Right atrium auricular region (tissue), 2 donors: ENCODE measurements at places on chromosomes 3 and 15. TPM values are rescaled to one million over a fixed set of nuclear protein-coding genes. Genes with fewer than 3 reads are reported as not detected.
A peak's percentile ranks its signal among the peaks of the same experiment; 100 is the strongest.

UBA3 gene
- total RNA-seq = 63.5 TPM

CHL1 gene
- total RNA-seq = 36.7 TPM

DNA sequence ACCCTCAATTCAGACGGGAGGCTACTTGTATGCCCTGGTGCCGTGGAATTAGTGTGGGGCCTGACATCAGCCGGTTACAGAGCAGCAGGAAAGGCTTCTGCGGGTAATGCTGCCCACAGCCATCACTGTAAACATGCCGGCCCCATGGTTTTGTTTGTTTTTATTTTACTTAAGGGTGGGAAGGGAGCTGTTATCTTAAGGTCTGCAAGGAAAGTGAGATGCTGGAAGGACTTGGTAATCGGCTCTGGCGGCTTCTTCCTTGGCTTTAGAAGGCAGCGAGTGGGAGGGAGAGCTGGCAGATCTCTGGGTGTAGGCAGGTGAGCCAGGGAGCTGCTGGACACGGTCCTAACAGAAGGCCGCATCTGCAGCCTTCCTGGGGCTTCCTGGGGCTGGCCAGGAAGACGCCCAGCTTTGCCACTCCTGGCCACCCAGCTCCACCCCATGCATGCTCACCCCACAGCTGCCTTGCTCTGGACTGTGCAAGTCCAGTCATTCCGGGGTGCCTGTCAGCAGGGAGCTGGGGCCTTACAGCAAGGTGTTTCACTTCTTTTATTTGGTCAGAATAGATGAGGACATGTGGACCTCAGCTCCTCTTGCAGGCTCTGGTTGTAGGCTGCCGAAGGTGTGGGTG, 54.1 kb upstream of the FURIN start:
- no peak overlapping the region for H3K4me3 ChIP-seq
- H3K27me3 ChIP-seq = no peaks in the 10 kb centered on the region
- H3K27ac ChIP-seq = no peak overlapping the region
- DNase-seq = no peak
- H3K4me1 ChIP-seq = no peaks in the 10 kb centered on the region

ZDHHC19 gene
- not detected for total RNA-seq

- no peaks in the 10 kb centered on the region for H3K27me3 ChIP-seq
- no peak for DNase-seq
- H3K4me1 ChIP-seq = no peaks in the 10 kb centered on the region
- no peaks in the 10 kb centered on the region for H3K36me3 ChIP-seq
- no peak overlapping the region for H3K4me3 ChIP-seq
Measured at GRCh38 chr3:59408047-59408624, 358.3 kb upstream of the CFAP20DC start.

DNA sequence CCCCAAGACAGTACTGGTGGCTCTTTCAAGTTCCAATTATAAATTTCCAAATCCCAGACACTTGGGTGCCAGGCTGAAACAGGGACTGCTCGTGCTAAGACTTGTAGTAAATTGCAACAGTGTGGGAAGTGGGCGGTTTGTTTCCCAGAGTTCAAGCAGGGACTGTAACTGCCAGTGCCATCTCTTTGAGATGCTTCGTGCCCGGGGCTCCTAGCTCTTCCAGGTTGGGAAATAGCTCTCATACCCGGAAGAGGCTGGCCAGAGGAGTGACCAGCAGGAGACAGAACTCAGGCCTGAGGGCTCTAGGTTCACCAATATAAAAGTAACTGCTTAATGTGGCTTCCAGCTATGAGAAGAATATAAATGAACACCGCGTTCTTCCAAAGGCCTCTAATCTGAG, 54.0 kb upstream of the NEO1 start:
- DNase-seq = no peak
- H3K4me3 ChIP-seq = no peak overlapping the region
- H3K36me3 ChIP-seq = no peaks in the 10 kb centered on the region

TMEM158 gene
- total RNA-seq = not detected

- H3K4me3 ChIP-seq = no peak overlapping the region
- H3K27ac ChIP-seq = no peak overlapping the region
- no peaks in the 10 kb centered on the region for H3K4me1 ChIP-seq
- no peaks in the 10 kb centered on the region for H3K27me3 ChIP-seq
Measured at GRCh38 chr3:50068134-50068533, 20.6 kb upstream of the RBM5 start.

GRCh38 chr15:52464040-52464439, 64.6 kb downstream of the MYO5A start:
- no peaks in the 10 kb centered on the region for H3K36me3 ChIP-seq
- no peak overlapping the region for H3K4me3 ChIP-seq
- H3K27ac ChIP-seq = peak overlapping the region; percentile 6
- no peaks in the 10 kb centered on the region for H3K4me1 ChIP-seq
- no peak for DNase-seq

DNA sequence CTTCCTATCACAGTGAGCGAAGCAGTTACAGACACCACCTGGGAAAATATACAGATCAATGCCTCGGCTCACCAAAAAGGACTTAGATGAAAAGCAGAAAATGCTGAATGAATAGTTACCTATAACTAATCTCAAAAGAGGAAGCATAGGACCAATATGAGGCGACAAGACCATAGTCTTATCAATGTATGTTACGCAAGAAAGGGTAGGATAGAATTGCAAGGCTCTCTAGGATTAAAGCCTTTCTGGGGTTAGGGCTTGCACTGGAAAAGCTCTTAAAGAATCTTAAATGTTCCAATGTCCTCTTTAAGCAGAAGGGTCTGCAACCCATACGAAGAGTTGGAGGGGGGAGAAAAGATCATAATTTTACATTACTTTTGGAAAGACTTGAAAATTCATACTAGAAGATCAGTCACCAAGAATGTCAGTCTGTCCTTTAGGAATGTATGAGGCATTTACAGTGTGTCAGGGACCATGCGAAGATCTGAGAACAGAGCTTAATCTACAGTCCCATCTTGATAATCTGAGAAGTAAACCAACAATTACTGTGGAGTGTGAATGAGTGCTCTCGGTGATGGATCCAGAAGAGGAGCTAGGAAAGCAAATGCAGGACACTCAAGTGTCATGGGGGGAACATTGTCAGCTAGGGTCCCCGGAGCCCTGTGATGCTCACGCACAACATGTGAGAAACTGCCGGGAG, 185.9 kb downstream of the GREM1 start:
- H3K36me3 ChIP-seq = no peaks in the 10 kb centered on the region
- no peak for DNase-seq
- H3K4me1 ChIP-seq = no peaks in the 10 kb centered on the region
- H3K27me3 ChIP-seq = no peaks in the 10 kb centered on the region

ATOSA gene
- 21.6 TPM for total RNA-seq

EAF1 gene
- 9.7 TPM for total RNA-seq

SLC12A1 gene
- total RNA-seq = not detected

NEK11 gene
- 2.0 TPM for total RNA-seq

SLC28A2 gene
- total RNA-seq = not detected

DNA sequence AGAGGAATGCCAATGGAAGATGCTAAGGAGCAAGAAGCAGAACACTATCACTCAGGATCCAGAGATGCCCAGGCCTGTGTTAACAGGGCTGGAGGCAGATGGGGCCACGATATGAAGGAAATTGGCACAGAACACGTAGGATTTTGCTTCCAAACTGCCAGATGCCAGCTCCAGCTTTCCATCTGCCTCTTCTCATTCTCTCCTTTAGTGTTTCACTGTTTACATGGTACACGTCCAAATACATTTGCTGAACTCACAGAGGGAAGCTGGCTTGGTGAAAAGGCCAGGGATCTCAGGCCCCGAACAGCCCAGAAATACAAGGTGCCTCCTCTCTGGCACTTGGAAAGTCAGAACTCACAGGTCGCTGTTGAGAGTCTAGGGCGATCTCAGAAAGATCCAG, 187.0 kb downstream of the NTRK3 start:
- H3K4me1 ChIP-seq = no peaks in the 10 kb centered on the region
- H3K4me3 ChIP-seq = no peak overlapping the region
- no peaks in the 10 kb centered on the region for H3K27me3 ChIP-seq

GRCh38 chr15:91889111-91889815, 35.8 kb downstream of the SLCO3A1 start:
- H3K4me1 ChIP-seq = peaks cover 68% of the 10 kb centered on the region
- no peak overlapping the region for H3K27ac ChIP-seq
- no peak for DNase-seq
- no peaks in the 10 kb centered on the region for H3K36me3 ChIP-seq

- peaks cover 9% of the 10 kb centered on the region for H3K4me1 ChIP-seq
- no peaks in the 10 kb centered on the region for H3K27me3 ChIP-seq
- H3K36me3 ChIP-seq = peaks cover 22% of the 10 kb centered on the region
- H3K4me3 ChIP-seq = no peak overlapping the region
- no peak overlapping the region for H3K27ac ChIP-seq
Measured at GRCh38 chr3:97896129-97896528, 74.3 kb downstream of the CRYBG3 start.

DNA sequence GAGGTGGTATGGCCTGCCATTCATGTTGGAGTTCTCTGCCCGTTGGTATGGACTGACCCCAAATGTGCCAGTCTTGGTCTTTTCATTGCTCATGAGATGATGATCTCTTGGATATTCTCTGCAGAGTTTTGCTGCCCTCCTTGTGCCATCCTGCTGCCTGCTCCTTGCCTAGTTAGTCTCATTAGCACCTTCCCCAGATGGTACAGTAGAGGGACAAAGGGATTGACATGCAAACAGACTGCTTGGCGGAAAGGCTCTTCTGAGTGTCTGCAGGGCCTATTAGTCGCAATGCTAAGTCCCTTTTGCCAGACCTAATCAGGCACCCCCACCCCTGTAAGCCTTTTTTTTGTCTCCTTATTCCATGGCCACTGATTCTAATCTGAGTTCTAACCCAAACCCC, 90.6 kb downstream of the ARNT2 start:
- H3K4me3 ChIP-seq = no peak overlapping the region
- DNase-seq = no peak
- H3K27me3 ChIP-seq = no peaks in the 10 kb centered on the region

DNA sequence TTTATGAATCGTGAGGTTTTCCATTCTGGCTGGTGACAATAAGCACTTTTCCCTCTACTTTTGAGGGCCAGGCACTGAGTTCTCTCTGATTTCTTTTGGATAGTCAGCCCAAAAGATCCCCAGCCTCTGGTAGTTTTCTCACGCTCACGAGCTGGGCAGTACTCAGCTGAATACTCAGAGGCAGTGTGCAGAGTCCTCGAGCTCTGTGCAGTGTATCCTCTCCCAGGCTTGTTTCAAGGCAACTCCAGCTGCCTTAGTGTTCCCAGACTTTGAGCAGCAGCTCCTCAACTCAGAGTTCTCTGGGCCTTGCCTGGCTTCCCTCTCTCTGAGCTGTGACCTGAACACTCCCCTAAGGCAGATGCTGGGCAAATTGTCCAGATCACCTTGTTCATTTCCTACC, 59.1 kb upstream of the IQSEC1 start:
- no peak overlapping the region for H3K4me3 ChIP-seq
- H3K36me3 ChIP-seq = no peaks in the 10 kb centered on the region
- no peak overlapping the region for H3K27ac ChIP-seq

- H3K36me3 ChIP-seq = no peaks in the 10 kb centered on the region
- no peaks in the 10 kb centered on the region for H3K27me3 ChIP-seq
- DNase-seq = no peak
- H3K27ac ChIP-seq = no peak overlapping the region
Measured at GRCh38 chr3:71744738-71745137, 8.9 kb upstream of the GPR27 start.

GRCh38 chr3:138092023-138092422, 23.4 kb downstream of the DZIP1L start:
- no peak for DNase-seq
- H3K36me3 ChIP-seq = peaks cover 32% of the 10 kb centered on the region
- H3K4me1 ChIP-seq = no peaks in the 10 kb centered on the region
- no peak overlapping the region for H3K27ac ChIP-seq
- H3K27me3 ChIP-seq = no peaks in the 10 kb centered on the region

- no peak overlapping the region for H3K27ac ChIP-seq
- H3K4me1 ChIP-seq = peaks cover 6% of the 10 kb centered on the region
- no peaks in the 10 kb centered on the region for H3K27me3 ChIP-seq
- no peak overlapping the region for H3K4me3 ChIP-seq
Measured at GRCh38 chr3:190051641-190052040, 69.1 kb downstream of the P3H2 start.

- no peak overlapping the region for H3K4me3 ChIP-seq
- DNase-seq = no peak
- H3K27ac ChIP-seq = peak overlapping the region; percentile 62
- peaks cover 9% of the 10 kb centered on the region for H3K4me1 ChIP-seq
- H3K27me3 ChIP-seq = no peaks in the 10 kb centered on the region
Measured at GRCh38 chr3:25056803-25057351, 371.2 kb upstream of the RARB start.

GRCh38 chr3:141538568-141539240, 51.9 kb downstream of the RASA2 start:
- H3K36me3 ChIP-seq = no peaks in the 10 kb centered on the region
- no peak overlapping the region for H3K27ac ChIP-seq
- H3K27me3 ChIP-seq = no peaks in the 10 kb centered on the region

GRCh38 chr3:50470658-50471057, 32.8 kb downstream of the CACNA2D2 start:
- no peak for DNase-seq
- H3K27ac ChIP-seq = no peak overlapping the region
- H3K27me3 ChIP-seq = no peaks in the 10 kb centered on the region
- H3K36me3 ChIP-seq = no peaks in the 10 kb centered on the region

CERS3 gene
- total RNA-seq = not detected

GRCh38 chr3:39639344-39640236, 169.8 kb upstream of the MYRIP start:
- H3K4me3 ChIP-seq = no peak overlapping the region
- peak; percentile 59 for DNase-seq
- H3K4me1 ChIP-seq = no peaks in the 10 kb centered on the region
- H3K36me3 ChIP-seq = no peaks in the 10 kb centered on the region
- H3K27ac ChIP-seq = no peak overlapping the region

DNA sequence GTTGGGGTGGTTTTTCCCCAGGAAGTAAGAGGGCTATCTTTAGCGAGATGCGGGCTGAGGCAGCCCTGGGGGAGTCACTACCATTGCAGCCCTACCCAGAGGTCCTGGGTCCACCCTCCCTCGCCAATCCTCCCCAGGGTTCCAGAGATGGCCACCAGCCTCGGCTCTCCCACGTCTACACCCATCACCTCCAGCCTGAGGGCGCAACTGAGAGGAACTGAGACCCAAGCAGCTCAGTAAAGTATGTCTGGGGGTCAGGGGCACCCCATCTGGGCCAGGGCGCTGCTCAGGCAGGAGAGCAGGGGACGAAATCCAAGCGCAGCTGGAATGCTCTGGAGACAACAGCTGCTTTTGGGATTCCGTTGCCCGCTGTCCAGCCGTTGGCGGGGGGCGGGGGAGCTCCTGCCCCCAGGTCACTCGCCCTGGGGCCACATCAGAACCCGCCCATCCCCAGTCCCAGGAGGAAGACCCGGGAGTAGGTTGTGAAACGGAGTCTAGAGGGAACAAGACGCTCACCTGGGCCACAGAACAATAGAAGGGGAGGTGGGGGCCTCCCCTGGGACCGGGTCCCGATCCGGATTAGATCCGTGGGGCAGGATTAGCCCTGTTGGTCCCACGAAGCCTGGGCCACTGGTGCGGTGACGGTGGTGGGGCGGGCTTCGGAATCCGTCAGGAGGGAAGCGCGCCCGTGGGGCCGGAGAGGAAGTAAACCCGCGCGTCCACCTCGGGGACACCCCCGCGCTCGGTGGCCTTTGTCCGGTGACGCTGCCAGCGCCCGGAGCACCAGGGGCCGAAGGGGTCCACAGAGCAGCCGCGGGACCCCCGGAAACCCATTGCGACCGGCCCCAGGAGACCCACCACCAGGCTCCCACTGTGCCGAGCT, 1.4 kb upstream of the NDUFAF3 start:
- H3K4me3 ChIP-seq = peak overlapping the region; percentile 85
- H3K27ac ChIP-seq = peak overlapping the region; percentile 100
- H3K36me3 ChIP-seq = peaks cover 39% of the 10 kb centered on the region
- no peaks in the 10 kb centered on the region for H3K27me3 ChIP-seq
- H3K4me1 ChIP-seq = peaks cover 57% of the 10 kb centered on the region
- no peak for DNase-seq

- no peak overlapping the region for H3K4me3 ChIP-seq
- no peaks in the 10 kb centered on the region for H3K27me3 ChIP-seq
- no peak for DNase-seq
- no peak overlapping the region for H3K27ac ChIP-seq
Measured at GRCh38 chr3:136351351-136351750, 101.2 kb downstream of the PCCB start.

DIPK2A gene
- 10.0 TPM for total RNA-seq

IDH3A gene
- 352 TPM for total RNA-seq
